ENCODE measurements at places on chromosomes 1 and 21.

DNA sequence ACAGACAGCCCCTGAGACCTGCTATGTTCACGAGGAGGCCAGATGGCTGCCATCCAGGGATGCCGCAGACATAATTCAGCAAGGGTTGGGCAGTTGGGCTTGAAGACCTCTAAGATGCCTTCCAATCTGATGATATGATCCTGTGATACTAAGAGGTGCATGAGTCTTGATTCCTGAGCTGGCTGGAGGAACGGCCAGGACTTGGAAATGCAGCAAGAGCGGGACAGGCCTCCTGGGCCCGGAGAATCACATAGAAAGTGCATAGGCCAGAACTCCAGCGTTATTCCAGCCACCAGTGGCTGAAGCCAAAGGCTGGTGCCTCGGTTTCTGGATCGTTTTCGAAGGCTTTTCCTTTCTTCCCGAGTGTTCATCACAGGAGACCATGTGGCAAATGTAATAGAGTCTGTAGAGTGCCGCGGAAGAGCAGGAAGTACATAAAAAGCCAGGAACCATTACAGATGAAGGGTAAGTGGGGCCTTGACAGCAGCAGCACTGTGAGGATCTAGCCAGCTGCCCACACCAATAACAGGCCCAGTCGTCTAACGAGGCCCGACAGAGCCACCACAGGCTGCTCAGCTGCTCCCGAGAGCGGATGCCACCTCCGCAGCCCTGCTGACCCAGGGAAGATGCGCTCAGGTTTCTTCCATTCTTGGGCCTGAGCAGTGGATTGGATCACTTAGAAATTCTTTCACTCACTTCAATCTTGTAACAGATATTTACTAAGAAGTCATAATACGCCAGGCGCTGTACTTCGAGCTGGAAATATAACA is 14.0 kb upstream of the LHX4 start:
- no peak for DNase-seq

GRCh38 chr1:206497774-206498173 is 9.6 kb upstream of the RASSF5 start:
- no peak for DNase-seq

DNA sequence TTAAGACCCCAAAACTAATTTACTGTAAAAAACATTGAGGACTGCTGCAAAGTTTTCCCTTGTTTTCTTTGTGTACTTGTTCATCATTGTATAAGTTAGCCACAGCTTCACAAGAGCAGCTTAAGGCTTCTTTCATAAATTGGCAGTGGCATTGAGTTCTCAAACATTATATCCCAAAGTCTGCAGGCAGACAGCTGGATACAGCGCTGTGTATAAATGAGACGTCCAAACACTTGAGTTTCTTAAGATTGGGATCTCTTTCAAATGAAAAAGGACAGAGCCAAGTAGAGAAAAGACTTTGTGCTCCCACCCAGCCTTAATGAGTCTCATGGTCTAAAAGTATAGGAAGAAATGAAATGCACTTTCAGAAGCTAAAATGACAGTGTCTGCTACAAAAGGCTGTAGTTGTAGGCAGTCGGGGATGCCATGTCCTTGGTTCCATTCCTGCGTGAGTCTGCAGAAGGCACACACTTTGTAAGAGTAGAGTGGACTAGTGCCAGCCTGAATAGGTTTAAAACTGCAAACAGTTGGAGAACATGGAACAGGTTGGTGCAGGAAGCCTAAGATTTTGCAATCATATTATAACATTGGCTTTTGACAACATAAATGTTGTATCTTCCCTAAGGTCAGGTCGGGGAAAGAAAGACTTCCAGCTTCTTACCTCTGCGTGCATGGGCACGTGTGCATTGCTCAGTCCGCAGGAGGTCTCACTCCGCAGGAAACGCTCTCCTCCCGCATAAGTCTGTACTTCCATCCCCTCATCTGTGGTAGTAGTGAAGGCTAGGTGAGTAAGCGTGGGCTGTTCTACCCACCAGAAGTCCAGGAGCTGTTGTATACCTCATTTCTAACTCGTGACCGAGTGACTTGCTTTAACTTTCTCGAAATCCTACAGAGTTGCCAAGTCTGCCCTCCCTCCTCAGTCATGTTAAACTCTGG is 94.4 kb downstream of the CD247 start:
- DNase-seq: no peak

DNA sequence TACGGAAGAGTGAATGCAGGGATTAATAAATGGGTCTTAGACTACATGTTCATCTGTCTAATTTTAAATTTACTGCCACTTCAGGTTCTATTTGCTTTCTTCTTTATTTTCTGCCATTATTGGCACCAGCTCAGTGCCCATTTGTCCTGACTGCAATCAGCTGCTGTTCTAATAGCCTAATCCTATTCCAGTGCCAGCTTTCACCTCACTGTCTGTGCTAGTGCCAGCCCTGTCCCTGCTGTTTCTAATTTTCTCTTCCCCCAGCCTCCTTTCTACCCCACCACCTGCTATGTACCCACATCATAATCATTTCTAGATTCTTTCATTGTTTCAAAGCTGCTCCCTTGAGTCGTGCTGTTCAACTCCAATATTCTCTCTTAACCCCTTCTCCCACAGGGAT is 86.4 kb downstream of the KCNK1 start:
- no peak for DNase-seq

GRCh38 chr1:61921435-61921834 is 179.2 kb downstream of the PATJ start:
- DNase-seq: no peak

DNA sequence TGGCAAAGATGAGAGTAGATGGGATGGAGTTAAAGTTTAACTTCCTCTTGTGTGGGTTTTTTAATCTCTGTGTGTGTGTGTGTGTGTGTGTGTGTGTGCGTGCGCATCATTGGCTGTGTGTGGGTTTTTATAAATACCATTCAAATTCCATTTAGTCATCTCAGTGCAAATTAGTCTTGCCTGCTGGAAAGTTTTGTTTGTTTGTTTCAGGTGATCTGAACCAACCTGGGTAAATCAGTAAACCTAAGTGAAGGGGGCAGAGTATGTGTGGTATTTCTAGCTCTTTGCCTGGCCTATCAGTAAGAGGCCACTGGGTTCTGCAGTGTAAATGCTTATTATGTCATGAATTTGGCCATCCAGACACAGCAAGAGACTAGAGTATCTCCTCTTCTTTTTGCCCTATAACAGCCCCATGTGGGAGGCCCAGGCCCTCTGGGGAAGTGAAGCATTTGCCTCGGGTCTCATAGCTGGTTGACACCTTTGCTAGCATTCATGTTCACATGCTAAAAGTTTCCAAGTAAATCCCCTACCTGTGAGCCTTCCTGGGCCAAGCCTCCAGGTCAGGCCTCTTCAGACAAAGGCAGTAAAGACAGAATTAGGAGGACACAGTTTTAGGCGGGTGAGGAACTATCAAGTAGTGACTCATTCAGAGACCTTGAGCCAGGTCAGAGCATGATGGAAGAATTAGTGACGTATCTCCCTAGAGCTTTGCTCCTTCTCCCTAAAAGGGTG is 14.7 kb downstream of the INTS3 start:
- no peak for DNase-seq

DNA sequence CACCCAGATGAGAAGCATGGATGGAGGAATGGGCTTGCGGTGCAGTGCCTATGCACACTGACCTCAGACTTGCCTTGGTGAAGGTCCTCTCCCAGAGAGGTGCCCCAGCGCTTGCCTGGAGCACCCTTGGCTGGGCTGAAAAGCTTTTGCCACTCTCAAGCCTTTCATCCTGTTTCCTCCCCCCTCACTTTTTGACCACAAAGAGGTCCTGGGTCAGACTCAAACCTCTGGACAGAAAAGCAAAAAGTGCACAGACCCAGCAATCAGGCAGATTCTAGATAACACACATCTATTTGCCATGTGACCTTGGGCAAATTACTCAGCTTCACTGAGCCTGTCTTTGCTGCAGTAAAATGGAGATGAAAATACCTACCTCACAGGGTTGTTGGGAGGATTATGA is 7.3 kb downstream of the TMEM35B start:
- DNase-seq: no peak

DNA sequence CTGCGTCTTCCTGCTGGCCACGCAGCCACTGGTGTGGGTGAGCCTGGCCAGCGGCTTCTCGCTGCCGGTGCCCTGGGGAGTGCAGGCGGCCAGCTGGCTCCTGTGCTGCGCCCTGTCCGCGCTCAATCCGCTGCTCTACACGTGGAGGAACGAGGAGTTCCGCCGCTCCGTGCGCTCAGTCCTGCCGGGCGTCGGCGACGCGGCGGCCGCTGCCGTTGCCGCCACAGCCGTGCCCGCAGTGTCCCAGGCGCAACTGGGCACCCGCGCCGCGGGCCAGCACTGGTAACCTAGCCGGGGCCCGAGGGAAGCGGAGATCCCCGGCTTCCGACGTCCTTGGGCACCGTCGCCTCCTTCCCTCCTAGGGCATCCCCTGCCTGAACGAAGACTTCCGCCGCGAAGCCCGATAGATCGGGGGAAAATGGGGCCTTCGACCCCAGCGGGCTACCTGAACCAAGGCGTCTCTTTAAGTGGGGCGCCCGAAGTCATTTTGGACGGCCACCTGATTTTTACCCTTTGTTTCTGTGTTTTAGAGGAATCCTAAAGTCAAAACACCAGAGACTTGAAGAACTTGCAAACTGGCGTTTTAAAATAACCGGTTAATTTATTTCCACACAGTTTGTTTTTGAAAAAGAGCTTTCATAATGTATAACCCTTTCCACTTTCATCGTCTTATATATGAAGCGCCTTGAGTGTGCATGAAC is 2.0 kb downstream of the GPR88 start:
- peak; percentile 43 for DNase-seq

Data from right hindlimb (tissue), 1 donor.